ENCODE measurements at places on chromosomes 7 and 10. TPM values are rescaled to one million over a fixed set of nuclear protein-coding genes. Genes with fewer than 3 reads are reported as not detected.

C10orf53 gene
- not detected for total RNA-seq

TSC22D4 gene
- total RNA-seq: 85.2 TPM

NAT16 gene
- not detected for total RNA-seq

MGMT gene
- 21.1 TPM for total RNA-seq

GRK5 gene
- total RNA-seq: 36.8 TPM

DNA sequence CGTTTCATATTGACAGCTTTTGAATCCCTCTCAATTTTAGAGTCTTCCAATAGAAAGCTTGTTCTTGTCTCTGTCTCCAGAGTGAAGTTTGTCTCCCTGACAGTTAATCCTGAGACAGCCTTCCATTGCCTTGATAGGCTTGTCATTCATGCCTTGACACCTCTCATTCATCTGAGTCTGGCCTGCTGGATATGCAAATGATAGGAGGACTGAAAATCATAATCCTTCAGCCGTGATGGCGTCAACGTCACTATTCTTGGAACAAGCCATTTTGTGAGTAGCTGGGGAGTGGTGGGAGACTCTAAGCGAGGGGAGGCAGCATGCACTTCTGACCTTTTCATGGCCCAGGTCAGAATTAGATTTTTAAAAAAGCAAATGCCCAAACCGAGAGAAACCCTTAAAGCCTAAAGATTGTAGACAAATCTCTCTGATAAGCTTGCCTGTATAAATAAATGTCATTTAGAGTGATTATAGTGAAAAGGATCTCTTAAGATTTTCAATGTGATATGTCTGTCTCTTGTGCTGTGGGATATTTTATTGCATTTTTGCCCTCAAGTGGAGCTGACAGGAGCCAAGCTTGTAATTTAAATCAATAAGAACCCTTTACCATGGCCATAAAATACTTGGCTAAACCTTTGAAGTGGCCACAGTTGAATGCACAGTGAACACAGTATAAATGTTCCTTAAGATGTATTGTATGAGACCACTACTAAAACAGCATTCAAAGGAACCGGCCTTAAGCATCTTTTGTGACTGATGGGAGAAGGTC is 148.8 kb downstream of the SNX10 start:
- DNase-seq: no peak
- no peaks in the 10 kb centered on the region for H3K36me3 ChIP-seq
- no peak overlapping the region for H3K4me3 ChIP-seq

- DNase-seq: no peak
- no peak overlapping the region for H3K4me3 ChIP-seq
These were observed 15.2 kb upstream of the NFE2L3 start for GRCh38 chr7:26136831-26137230.

GRCh38 chr7:25186436-25186835 is 41.9 kb downstream of the NPVF start:
- no peaks in the 10 kb centered on the region for H3K36me3 ChIP-seq
- H3K27ac ChIP-seq: no peak overlapping the region
- no peak overlapping the region for H3K4me3 ChIP-seq
- no peak for DNase-seq
- H3K27me3 ChIP-seq: peaks cover 15% of the 10 kb centered on the region

GRCh38 chr7:17512181-17512675 is 213.8 kb downstream of the AHR start:
- H3K27ac ChIP-seq: no peak overlapping the region
- H3K36me3 ChIP-seq: no peaks in the 10 kb centered on the region
- no peaks in the 10 kb centered on the region for H3K4me1 ChIP-seq
- no peak overlapping the region for H3K4me3 ChIP-seq
- no peaks in the 10 kb centered on the region for H3K27me3 ChIP-seq

- no peaks in the 10 kb centered on the region for H3K27me3 ChIP-seq
- no peak for DNase-seq
- H3K4me1 ChIP-seq: no peaks in the 10 kb centered on the region
- no peak overlapping the region for H3K27ac ChIP-seq
- H3K36me3 ChIP-seq: peaks cover 35% of the 10 kb centered on the region
These were observed 9.3 kb downstream of the ZNF212 start for GRCh38 chr7:149248777-149249176.

DNA sequence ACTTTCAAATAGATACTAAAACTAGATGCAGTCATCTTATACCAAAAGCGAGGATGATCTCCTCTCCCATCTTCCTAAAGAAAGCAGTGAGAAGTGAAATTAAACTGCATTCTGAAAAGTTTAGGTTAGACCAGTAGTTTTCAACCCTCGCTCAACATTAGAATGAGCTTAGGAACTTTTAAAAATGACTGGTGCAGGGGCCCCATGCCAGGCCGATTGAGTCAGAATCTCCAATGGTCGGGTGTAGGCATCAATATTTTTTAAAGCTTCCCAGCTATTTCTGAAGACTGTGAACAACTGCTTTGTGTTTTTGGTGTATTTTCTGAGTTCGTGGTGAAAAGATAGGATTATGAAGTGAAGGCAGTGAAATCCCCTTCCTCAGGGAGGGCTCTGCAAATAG is 146.0 kb downstream of the VTI1A start:
- no peak overlapping the region for H3K27ac ChIP-seq
- H3K27me3 ChIP-seq: no peaks in the 10 kb centered on the region
- no peak overlapping the region for H3K4me3 ChIP-seq
- DNase-seq: no peak
- no peaks in the 10 kb centered on the region for H3K4me1 ChIP-seq

DNA sequence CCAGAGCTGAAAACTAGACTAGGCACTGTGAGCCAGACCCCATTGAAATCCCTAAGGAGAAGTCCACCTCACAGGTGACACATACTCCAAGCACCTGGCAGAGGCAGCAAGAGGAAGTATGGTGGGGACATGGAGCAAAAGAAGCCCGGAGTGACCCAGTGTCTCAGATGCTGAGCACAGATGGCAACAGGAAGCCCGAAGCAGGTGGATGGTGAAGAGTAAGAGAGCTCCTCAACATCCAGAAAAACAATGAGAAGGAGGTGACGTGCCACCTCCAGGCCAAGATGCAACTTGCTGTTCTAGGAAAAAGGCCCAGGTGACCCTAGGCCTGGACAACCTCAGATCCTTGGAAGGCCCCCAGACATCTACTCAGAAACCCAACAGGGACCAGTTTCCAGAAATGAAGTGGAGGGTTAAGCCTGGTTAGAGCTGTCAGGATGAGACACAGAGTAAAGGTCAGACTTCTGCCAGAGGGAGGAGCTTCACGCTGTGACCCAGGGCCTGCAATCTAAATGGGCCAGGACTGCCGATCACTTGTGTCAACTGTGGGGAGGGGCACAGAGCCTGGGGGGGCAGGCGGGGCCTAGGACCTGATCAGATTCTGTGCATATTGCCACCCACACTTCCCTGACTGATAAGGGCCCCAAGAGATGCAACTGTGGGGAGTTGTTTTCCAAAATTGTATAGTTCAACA is 2.4 kb upstream of the COBL start:
- no peak overlapping the region for H3K27ac ChIP-seq
- peaks cover 7% of the 10 kb centered on the region for H3K4me1 ChIP-seq
- H3K4me3 ChIP-seq: no peak overlapping the region
- H3K27me3 ChIP-seq: peaks cover 41% of the 10 kb centered on the region
- DNase-seq: no peak

- no peaks in the 10 kb centered on the region for H3K4me1 ChIP-seq
- H3K27ac ChIP-seq: no peak overlapping the region
- H3K27me3 ChIP-seq: no peaks in the 10 kb centered on the region
- no peak overlapping the region for H3K4me3 ChIP-seq
These were observed 207.1 kb downstream of the TRIL start for GRCh38 chr7:28750981-28751380.

- DNase-seq: no peak
- H3K4me1 ChIP-seq: no peaks in the 10 kb centered on the region
- H3K27me3 ChIP-seq: no peaks in the 10 kb centered on the region
- H3K36me3 ChIP-seq: no peaks in the 10 kb centered on the region
- H3K27ac ChIP-seq: no peak overlapping the region
These were observed 143.0 kb downstream of the TSPAN12 start for GRCh38 chr7:120714945-120715344.

DNA sequence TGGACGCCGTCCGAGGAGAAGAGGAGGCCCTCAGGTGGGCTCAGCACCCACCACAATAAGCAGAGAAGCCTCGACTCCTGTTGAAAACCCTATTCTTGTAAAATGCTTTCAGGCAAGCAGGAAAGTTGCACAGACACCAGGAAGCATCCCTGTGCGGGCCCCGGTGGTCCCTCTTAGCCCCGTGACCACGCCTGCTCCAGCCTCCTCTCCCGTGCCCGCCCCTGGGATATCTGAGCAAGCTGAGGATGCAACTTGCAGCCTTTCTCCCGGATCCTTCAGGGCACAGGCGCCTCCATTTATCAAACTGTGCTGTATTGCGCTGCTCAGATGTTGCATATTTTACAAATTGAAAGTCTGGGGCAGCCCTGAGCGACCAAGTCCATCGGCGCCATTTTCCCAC is 72.7 kb downstream of the CFAP46 start:
- no peaks in the 10 kb centered on the region for H3K36me3 ChIP-seq
- H3K4me1 ChIP-seq: no peaks in the 10 kb centered on the region
- H3K4me3 ChIP-seq: no peak overlapping the region
- DNase-seq: no peak
- H3K27ac ChIP-seq: no peak overlapping the region

GRCh38 chr7:86833360-86833759 is 189.7 kb downstream of the GRM3 start:
- no peaks in the 10 kb centered on the region for H3K36me3 ChIP-seq
- H3K27me3 ChIP-seq: no peaks in the 10 kb centered on the region

DNA sequence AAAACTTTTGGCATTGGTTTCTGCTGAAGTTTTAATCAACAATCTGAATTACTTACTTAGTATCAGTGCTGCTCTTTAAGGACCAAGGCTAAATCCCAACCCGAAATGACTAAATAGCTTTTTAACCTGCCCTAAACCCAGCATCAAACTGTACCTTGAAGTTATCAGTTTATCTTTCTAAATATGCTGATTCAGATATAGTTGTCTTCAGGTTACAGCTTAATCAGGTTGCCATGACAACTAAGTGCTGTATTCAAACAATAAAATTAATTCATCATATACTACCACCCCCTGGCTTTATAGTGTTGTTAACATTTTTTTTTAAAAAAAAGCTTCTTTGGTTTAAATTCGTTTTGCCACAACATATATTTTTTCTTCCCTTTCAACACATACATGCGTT is 239.6 kb downstream of the TWIST1 start:
- no peak overlapping the region for H3K27ac ChIP-seq
- H3K4me1 ChIP-seq: no peaks in the 10 kb centered on the region
- H3K4me3 ChIP-seq: no peak overlapping the region
- H3K27me3 ChIP-seq: no peaks in the 10 kb centered on the region

DNA sequence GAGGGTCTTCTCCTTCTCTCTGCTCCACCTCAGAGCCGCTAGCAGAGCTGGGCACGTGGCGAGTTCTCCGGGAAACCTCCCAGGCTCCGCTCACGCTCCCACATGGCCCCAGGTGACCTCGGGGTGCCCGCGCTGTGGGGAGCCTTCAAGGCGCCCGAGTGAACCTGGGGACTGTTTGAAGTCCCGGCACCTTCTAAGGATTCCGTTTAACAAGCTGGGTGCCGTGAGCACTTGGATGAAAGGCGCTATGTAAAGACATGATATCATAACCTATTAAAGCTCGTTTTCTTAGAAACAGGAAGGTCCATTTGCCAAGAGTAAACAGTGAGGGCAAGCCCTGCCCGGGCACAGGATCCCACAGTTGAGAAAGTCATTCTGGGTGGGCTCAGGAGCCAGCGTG is 15.8 kb upstream of the MYL10 start:
- peaks cover 13% of the 10 kb centered on the region for H3K27me3 ChIP-seq
- H3K4me1 ChIP-seq: no peaks in the 10 kb centered on the region
- no peak for DNase-seq
- no peak overlapping the region for H3K4me3 ChIP-seq

DNA sequence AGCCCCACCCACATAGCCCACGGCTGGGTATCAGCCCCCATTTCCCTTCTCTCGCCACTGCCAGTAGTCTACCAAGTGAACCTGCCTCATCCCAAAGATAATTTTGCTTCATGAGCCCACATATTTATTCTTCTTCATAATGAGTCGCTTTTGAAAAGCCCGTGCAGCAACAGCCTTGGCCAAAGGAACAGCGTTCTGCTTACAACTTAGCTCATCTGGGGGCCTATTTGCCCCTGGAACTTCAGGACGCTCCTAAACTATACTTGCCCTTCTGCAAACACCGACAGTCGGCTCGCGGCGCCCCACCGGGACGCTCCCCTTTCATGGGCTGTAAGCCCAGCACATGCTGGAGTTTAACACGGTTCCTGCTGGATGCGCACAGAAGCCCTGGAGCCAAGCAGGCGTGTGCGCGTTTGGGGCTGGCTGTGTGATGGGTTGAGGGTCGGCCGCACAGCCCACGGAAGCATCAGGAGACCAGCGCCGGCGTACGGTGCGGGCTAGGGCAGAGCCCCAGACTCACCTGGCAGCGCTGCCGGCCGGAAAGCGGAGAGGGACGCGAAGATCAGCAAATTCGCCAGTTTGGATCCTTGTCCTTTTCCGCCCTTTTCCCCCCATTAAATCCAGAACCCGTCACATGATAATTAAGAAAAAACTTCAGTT is 370 bp downstream of the TMEM60 start:
- peak overlapping the region; percentile 75 for H3K4me3 ChIP-seq
- H3K27ac ChIP-seq: peak overlapping the region; percentile 40
- H3K36me3 ChIP-seq: no peaks in the 10 kb centered on the region
- H3K27me3 ChIP-seq: no peaks in the 10 kb centered on the region
- peaks cover 32% of the 10 kb centered on the region for H3K4me1 ChIP-seq
- DNase-seq: no peak

DNA sequence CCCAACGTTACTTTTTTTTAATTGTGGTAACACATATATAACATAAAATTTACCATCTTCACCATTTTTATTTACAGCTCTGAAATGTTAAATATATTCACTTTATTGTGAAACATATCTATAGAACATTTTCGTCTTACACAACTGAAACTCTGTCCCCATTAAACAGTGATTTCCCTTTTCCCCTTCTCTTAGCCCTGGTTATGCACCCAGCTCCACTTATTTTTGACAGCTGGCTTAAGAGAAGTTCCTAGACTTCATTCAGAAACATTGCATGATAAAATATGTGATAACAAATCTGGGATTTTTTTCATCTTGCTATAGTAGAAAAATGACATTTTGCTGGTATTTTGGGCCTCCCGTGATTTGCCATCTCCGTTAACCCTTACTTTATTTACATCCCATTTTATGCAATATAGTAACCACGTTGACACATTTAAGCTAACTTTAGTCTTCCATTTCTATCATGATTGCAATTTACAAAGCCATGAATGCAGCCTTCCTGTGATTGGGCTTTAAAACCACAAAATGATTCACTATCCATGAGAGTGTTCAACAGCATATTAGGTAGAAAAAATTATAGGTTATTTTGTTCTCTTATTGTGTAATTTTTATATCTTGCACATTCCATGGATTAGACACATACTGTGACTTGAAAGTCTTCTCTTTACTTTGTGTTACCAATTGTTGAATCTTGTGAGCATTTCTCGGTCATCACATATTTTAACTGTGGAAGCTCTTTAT is 139.6 kb downstream of the SND1 start:
- no peaks in the 10 kb centered on the region for H3K36me3 ChIP-seq
- no peaks in the 10 kb centered on the region for H3K27me3 ChIP-seq
- no peak overlapping the region for H3K27ac ChIP-seq
- DNase-seq: no peak
- H3K4me3 ChIP-seq: no peak overlapping the region

All from T-cell (primary cell).